ENCODE measurements at places on chromosomes 1 and 21.

DNA sequence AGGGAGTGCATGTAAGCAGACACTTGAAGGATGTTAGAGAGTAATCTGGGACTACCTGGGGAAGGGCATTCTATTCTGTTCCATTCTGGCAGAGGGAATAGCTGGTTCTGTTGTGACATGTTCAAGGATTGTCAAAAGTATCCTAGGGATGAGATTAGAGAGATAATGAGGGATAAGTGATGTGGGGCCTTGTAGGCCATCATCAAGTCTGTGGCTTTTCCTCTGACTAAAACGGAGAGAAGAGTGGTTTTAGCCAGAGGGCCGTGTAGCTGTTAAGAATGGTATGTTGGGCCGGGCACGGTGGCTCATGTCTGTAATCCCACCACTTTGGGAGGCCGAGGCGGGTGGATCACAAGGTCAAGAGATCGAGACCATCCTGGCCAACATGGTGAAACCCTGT lies 23.6 kb downstream of the TGFB2 start:
- no peak for DNase-seq

DNA sequence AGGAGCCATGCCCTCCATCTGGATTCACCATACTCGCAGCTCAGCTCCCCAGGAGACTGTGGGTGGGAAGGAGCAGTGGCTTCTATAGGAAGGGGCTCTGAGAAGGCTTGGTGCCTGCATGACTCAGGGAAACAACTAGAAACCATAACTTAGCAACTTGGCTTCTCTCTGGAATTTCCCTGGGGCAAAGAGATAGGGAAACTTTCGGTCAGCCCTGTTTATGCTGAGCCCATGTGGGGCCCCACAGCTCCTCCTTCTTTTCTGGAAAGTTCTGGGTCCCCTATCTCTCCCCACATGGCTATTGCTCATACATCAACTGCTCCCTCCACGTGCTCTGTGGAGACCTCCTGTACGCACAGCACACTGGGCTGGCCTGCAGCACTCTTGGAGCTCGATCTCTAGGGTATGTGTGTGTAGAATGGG lies 39.3 kb downstream of the PLEKHA6 start:
- DNase-seq: no peak

GRCh38 chr1:53047737-53048736 lies 14.0 kb upstream of the PODN start:
- DNase-seq: no peak

- DNase-seq: no peak
Measured at GRCh38 chr1:184393962-184394361, 7.1 kb downstream of the C1orf21 start.

GRCh38 chr1:44073528-44073927 lies 42.3 kb upstream of the SLC6A9 start:
- DNase-seq: no peak

DNA sequence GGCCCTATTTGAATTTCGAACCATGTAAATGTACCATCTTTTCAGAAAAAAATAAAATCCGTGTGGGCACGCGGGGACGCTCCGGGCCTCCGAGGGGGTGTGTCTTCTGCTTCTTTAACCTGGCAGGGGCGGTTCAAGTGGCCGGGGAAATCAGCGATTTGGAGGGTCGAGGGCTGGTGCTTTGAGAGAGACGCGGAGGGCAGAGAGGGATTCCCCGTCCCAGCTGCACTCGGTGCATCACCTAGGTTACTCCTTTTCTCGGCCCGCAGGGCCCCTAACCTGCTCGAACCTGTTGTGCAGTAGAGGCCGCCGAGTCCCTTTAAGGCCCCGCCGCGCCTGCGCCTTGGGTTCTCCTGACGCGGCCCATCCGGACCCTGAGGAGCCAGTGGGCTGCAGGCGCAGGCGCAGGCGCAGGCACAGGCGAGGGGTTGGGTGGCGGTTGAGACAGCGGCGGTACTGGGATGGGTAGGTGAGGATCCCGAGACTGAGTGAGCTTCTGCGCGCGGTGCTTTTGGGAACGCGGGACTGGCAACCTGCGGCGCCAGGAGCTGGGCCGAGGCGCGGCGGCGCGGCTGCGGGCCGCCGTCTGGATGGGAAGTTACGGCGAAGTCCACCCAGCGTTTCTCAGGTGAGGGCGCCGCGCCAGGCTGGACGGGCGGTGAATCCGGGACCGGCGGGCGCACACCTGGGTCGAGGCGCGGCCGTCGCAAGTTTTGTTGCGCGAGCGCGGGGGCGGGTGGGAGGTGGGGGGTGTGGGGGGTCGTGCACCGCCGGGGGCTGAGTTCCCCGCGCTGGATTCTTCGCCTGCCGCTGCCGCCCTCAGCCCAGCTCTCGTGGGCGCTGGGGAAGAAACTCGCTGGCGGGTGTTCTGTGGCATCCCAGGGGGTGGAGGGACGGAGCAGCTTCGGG lies at the start of gene NBPF3:
NBPF3 (plus strand) TSS at position 417 of the 909 bp plus-strand sequence. CDS start 4,950 bp downstream, outside the sequence.
- DNase-seq: peak; percentile 64
